ENCODE measurements at places on chromosomes 6 and 20.

DNA sequence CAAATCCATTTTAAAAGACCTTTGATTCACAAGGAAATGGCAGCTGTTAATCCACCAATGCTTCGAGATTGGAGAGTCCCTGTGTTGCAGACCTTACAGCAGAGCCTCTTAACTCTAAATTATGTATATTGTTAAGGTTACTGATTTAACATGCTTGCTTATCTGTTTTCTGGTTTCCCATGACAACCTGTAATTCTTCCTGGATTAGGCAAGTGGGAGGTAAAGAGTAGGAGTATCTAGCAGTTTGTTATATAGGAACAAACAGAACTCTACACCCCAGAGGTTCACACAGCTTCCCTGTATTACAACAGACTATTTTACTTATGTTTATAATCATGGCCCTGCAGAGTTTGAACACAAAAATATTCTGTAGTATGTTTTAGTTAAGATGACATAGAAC is 39.5 kb downstream of the NKX2-4 start:
- no peak for DNase-seq

GRCh38 chr20:11716239-11716944 is 201.3 kb upstream of the BTBD3 start:
- DNase-seq: no peak

DNA sequence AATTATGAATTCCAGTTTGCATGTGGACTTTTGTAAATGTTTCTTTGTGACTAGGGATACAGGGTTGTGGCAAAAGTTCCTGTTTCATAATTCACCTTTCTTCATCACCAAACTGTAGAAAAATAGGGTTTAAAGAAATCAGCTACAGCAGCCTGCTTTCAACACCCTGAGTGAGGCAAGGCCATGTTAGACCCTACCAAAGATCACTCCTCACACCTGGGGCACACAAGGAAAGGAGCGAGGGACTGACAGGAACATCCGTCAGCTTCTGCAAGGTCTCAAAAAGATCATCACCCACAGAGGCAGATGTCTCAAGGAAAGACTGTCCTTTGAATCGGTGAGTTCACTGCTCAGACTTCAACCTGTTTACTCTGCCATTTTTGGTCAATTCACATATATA is 10.5 kb upstream of the STX11 start:
- DNase-seq: no peak

DNA sequence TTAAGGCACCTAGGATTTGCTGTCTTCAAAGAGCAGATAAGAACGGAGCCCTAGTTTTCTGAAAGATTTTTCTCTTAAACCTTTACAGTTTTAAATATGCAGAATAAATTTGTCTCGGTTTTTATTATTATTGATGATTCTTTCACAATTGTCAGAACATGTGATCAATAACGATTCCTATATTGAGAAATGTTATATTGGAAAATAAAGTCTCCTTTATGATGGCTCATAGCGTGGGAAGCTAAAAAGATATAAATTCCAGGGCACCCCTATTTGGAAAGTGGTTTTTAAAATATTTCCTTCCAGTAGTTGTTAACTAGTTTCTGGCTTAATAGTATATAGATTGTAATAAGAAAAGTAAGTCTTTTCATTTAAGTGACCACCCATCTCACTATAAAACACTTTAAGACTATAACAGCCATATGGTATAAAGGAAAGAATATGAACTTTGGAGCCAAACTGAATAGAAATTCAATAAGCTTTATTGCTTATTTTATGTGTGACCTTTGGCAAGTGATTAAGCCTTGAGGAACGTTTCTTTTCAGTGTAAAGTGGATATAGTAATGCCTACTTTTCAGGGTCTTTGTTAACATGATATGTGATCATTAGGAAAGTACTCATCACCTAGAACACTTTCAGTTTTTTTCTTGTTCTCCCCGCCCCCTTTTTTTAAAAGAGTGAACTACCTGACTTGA is 369.6 kb downstream of the LAMA2 start:
- no peak for DNase-seq

DNA sequence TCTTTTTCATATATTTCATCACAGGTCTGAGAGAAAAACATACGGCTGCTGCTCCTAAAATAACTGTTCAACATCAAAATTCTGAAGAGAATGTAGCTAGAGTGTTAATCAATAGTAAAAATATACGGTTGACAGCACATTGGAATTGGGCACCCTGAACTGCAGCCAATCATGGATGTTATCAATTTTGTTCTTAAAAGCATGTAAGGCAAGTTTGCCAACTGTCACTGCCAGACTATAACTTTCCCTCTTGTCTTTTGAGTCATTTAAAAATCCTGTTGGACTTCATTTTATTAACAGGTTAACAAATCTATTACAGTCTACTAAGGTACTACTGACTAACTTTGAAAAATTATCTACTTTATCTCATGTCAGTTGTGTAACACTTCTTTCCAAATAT is 592.8 kb downstream of the HACE1 start:
- no peak for DNase-seq

GRCh38 chr20:47269309-47270165 is 87.0 kb downstream of the ZMYND8 start:
- DNase-seq: no peak

GRCh38 chr6:65924411-65924810 is 217.4 kb upstream of the EYS start:
- no peak for DNase-seq

- DNase-seq: no peak
Measured at GRCh38 chr6:42025066-42025844, 25.1 kb upstream of the TAF8 start.

DNA sequence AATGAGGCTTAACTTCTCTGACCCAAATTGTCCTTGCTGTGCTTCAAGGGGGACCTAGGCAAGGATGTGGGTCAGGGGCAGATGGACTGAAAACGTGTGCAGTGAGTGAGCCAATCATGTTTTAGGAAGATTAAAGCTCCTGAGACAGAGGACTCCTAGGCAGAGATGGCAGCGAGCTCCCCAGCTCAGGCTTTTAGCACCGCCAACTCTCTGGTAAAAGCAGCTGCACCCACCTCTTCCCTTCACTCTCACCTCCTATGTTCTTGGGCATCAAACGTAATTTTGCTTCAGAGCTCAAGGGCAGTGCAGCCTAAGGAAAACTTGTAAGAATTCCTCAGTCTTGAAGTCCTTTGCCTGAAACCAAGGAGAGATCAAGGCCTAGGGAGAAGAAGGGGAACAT is 10.3 kb downstream of the RPP21 start:
- DNase-seq: no peak

DNA sequence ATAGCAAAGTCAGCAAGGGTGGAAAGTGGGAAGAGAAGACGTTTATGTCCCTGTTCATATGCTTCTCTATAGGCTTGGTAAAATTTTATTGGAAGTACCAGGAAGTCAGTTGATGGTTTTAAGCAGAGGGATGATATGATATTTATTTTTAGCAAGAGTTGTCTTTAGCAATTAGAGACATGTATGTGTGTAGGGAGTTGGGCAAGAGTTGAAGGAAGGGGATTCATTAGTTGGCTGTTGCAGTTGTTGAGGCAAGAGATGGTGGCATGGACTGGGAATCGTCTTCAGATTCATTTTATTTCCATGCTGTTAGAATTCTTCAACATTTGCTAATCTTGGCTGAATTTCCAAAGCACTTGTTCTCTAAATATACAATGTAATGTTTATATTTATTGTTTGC is 85.6 kb downstream of the QKI start:
- no peak for DNase-seq

- DNase-seq: no peak
Measured at GRCh38 chr20:62240020-62240685, 1.8 kb downstream of the OSBPL2 start.

DNA sequence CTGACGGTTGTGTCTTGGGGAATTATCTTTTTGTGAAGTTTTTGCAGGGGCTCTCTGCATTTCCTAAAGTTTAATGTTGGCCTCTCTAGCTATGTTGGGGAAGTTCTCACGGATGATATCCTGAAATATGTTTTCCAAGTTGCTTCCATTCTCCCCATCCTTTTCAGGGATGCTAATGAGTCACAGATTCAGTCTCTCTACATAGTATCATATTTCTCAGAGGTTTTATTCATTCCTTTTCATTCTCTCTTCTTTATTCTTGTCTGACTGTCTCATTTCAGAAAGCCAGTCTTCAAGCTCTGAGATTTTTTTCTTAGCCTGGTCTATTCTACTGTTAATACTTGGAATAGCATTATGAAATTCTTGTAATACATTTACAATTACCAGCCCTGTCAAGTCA is 61.3 kb downstream of the UNC5CL start:
- DNase-seq: no peak

- no peak for DNase-seq
Measured at GRCh38 chr6:71187141-71187540, 101.5 kb upstream of the OGFRL1 start.

DNA sequence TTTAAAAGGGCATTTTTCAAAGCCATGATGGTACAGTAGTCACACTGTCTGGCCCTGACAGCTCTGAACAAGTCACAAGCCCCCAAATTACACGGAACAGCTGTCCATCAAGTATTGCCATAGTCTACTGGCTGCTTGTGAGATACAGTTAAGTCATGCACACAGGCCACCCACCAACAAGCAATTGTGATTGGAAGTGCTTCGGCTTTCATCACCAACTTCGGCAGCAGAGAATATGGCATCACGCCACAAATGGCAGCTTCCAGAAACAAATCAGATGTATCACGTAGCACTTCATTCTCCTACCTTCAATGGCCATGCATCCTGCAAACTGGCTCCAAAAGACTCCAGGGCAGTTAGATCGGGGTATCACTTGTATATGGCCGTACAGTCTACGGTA is 160.5 kb downstream of the PTPRT start:
- DNase-seq: no peak

GRCh38 chr6:132458887-132459604 is 53.9 kb downstream of the STX7 start:
- no peak for DNase-seq

DNA sequence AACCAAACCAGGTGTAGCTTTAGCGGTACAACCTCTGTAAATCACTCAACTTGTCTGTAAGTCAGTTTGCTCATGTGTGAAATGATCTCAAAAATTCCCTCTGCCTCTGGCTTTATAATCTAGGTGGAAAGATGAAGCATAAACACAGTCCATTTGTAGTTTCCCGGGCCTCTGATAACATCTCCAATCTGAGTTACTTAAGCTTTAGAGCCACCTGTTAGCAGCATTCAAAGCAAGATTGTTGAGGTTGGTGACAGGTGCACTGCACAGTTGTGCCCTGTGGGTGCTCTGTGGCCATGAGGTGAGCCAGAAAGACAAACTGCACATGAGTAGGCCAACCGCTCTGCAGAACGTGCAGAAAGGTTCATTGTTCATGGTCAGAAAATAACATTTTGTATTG is 53.7 kb downstream of the MOCS1 start:
- DNase-seq: no peak

GRCh38 chr6:26358511-26358981 is 6.5 kb upstream of the BTN3A2 start:
- no peak for DNase-seq

- DNase-seq: no peak
Measured at GRCh38 chr6:1609041-1609647, 571 bp upstream of the FOXC1 start.

DNA sequence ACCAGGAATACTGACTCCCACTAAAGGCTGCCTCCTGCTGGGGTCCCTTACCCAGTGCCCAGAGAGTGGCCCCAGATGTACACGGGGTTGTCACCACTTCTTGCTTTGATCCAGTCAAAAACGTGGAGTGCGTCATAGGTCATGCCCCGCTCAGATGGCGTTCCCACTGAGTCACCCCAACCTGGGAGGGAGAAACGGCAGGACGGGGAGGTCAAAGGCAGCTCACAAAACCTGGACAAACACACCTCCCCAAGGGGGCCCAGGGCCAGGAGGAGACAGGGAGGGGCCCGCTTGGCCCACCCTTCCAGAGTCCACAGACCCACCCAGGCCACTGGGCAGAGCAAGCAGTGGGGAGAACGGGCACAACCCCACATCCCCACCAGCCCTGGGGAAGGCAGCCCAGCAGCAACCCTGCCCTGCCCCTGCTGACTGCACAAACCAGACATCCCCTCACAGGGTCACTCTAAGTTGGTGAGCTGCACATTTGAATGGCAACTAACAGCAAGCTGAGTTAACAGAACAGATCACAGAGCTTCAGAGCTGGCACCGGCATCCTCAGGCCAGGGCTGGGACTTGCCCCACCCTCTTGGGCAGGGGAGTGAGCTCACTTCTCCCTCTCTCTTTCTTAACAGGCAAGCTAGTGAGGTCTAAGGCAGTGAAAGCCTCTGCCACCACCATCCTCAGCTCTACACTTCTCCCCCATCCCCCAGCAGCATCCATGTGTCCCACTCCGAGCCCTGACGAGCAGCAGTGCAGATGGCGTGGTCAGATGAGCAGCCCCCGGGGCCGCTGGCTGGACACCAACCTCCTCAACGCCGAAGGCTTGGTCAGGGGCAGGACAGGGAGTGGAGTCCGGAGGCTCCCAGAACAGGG is 61.7 kb downstream of the PYGB start:
- DNase-seq: no peak

- no peak for DNase-seq
Measured at GRCh38 chr20:25005220-25005619, 12.7 kb upstream of the APMAP start.

DNA sequence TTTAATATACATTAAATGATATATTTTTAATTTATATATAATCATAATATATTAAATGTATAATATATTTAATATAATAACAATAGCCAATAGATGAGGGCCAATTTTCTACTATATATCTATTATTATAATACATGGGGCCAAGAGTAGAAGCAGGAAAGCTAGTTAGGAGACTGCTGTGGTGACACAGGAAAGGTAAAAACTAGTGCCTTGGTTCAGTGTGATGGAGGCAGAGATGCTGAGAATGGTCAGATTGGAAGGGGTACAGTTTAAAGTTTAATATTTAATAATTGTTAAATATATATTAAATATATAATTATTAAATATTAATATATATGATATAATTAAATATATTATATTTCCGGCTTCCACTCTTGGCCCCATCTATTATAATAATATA is 102.9 kb upstream of the RNF217 start:
- no peak for DNase-seq

GRCh38 chr6:157381631-157382621 is 936 bp downstream of the ZDHHC14 start:
- peak; percentile 64 for DNase-seq

- no peak for DNase-seq
Measured at GRCh38 chr6:5930143-5930770, 76.5 kb downstream of the NRN1 start.

DNA sequence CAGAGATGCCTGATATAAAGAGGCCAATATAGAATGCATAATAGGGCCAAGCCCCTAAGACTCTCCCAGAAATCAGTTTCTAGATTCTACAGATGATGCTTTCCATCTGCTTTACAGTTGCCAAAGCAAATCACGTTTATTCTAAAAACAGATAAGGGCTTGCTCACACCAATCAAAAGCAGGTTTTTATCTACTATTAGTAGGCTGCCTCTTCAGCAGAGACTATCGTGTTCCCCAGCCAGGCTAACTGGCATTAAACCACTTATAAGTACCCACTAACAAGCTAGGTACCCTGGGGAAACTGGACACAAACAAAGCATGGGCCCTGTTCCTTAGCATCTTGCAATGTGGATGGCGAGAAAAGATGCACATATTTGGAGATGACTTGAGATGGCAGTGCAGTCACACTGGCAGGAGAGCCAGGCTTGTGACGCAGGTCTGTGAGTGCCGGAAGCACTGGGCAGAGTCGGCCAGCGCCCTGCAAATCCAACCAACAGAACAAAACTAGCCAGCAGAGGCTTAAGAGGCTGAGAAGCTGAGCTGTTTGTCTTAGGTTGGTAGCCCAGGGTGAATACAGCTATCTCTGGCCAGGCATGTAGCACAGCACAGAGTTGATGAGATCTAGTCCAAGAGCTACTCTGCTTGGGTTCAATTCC is 73.4 kb downstream of the GFOD1 start:
- no peak for DNase-seq

GRCh38 chr6:1525364-1526038 is 84.2 kb upstream of the FOXC1 start:
- DNase-seq: no peak

- no peak for DNase-seq
Measured at GRCh38 chr6:105332576-105332975, 70.3 kb downstream of the PREP start.
